Upper lobe of right lung (tissue), 1 donor: ENCODE measurements at places on chromosomes 4 and X.

DNA sequence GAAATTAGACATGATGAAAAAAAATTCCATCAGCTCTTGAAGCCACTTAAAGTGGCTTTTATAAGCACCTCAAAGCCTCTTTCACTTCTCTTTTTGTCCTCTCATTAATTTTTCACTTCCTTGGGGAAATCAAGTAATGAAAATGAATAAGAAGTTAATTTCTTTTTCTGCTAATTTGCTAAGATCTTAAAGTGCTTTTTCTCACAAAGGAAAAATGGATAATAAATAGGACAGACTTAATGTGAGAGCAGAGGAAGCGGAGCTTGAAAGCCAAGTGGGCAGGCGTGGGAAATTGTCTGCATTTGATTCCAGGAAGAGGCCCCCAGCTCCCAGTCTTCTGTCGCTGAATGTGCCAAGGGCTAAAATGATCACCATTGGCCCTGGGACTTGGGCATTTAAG lies 28.6 kb downstream of the CDS1 start:
- no peaks in the 10 kb centered on the region for H3K36me3 ChIP-seq
- H3K27me3 ChIP-seq: no peaks in the 10 kb centered on the region
- no peak for DNase-seq
- no peak overlapping the region for H3K4me3 ChIP-seq
- no peak overlapping the region for H3K27ac ChIP-seq

DNA sequence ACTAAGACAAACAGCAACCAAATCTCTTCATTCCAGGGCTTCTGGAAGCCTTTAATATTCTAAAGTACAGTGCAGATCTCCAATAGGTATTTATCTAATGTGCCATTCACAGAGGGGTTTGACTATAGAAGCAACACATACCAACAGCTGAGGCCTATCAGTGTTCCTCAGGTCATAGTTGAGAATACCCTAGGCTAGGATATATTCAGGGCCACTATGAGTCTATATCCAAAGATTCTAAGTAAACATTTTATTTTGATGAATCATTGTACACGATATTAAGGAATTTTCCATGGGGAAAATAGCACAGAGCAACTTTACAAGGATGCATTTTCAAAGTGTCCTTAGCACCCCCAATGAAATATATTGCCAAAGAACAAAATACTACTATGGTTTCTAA lies 9.7 kb downstream of the SMIM10 start:
- no peak overlapping the region for H3K4me3 ChIP-seq
- H3K27ac ChIP-seq: no peak overlapping the region
- DNase-seq: no peak
- no peaks in the 10 kb centered on the region for H3K36me3 ChIP-seq

GRCh38 chr4:148054275-148054674 lies 322.4 kb downstream of the ARHGAP10 start:
- H3K4me3 ChIP-seq: no peak overlapping the region
- peaks cover 11% of the 10 kb centered on the region for H3K4me1 ChIP-seq
- H3K27me3 ChIP-seq: no peaks in the 10 kb centered on the region
- no peak overlapping the region for H3K27ac ChIP-seq

- no peaks in the 10 kb centered on the region for H3K27me3 ChIP-seq
- no peak overlapping the region for H3K27ac ChIP-seq
- no peaks in the 10 kb centered on the region for H3K36me3 ChIP-seq
- no peaks in the 10 kb centered on the region for H3K4me1 ChIP-seq
- H3K4me3 ChIP-seq: no peak overlapping the region
Measured at GRCh38 chr4:155510771-155511170, 134.0 kb upstream of the MAP9 start.

DNA sequence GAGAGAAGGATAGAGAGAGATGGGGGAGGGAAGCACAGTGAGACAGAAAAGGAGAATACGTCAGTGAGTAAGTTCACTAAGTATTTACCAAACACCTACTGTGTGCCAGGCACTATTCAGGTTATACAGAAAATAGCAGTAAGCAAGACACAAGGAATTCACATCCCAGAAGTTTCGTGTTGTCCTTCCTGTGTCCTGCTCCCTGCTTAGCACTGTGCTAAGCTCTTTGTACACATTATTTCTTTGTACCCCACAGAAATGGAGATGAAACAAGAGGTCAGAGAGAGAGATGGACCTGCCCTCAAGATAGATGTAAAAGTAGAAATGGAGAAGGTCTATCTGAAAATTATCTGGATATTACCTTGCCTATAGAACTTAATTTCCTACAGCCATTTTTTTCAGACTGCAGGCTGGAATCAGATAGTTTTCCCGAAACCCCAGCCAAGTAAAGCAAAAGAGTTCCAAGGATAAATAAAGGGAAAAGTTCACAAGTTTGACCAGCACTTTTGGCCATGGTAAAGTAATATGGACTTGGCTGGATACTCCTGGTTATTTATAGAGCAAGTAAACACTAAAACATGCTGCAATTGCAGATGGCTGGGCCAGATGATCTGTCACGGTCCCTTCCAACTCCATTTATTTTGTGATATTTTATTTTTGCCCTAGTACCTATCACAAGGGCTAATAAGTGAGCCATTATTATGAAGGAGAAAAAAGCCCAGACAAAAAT lies 353.7 kb upstream of the SLC7A11 start:
- no peak overlapping the region for H3K4me3 ChIP-seq
- H3K27me3 ChIP-seq: no peaks in the 10 kb centered on the region
- no peaks in the 10 kb centered on the region for H3K36me3 ChIP-seq
- no peaks in the 10 kb centered on the region for H3K4me1 ChIP-seq
- DNase-seq: no peak

DNA sequence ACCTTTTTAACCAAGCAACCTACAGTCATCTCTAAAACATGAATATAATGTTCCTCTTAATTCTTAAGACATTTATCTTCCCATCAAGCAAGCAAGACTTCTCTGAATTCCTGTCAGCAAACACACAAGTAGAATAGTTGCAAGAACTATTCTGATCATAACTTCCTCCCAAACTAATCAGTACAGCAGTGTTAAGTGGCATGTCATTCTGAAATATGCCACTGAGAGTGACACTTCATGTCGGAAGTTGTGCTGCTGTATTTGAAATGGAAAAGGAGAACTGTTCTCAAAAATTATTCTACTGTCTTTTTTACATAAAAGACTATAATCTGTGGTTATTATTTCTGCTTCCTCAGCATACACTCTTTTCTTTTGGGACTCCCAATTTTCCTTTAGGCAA lies 546.6 kb downstream of the PCDH18 start:
- no peaks in the 10 kb centered on the region for H3K27me3 ChIP-seq
- H3K4me3 ChIP-seq: no peak overlapping the region
- H3K36me3 ChIP-seq: no peaks in the 10 kb centered on the region
- DNase-seq: no peak
- no peaks in the 10 kb centered on the region for H3K4me1 ChIP-seq

GRCh38 chrX:77298296-77298695 lies 148.9 kb upstream of the FGF16 start:
- no peaks in the 10 kb centered on the region for H3K27me3 ChIP-seq
- no peak for DNase-seq
- H3K36me3 ChIP-seq: no peaks in the 10 kb centered on the region
- H3K4me3 ChIP-seq: no peak overlapping the region

DNA sequence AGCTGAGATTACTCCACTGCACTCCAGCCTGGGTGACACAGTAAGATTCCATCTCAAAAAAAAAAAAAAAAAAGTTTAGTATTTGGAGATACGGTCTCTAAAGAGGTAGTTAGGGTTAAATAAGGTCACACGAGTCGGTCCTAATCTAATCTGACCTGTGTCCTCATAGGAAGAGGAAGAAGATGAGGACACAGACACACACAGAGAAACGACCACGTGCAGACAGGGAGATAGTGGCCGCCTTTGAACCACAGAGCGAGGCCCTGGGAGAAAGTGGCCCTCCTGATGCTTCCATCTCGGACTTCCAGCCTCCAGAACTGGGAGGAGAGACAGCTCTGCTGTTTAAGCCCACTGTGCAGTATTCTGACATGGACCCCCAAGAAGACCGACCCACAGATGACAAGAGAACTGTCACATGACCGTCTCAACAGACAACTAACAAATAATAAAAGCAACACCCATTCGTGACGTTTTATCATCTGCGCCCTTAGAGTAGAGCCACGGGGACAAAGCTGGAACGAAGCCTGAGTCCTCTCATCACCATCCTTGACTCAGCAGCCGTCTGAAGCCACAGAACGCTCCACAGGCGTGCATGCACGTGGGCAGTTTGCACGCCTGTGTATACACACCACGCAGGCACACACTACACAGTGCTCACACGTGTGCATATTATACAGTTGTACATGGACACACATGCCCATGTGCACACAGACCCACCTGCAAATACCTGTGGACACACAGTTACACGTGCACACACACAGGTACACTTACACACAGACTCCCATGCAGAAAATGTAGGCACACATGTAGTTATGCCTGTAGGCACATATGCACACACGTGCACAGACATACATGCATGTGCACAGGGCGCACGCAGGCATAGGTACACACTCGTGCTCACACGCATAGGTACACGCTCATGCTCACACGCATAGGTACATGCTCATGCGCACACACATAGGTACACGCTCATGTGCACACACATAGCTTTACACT lies 51.7 kb downstream of the FAM53A start:
- H3K27me3 ChIP-seq: no peaks in the 10 kb centered on the region
- DNase-seq: no peak
- H3K27ac ChIP-seq: no peak overlapping the region
- H3K36me3 ChIP-seq: no peaks in the 10 kb centered on the region
- H3K4me3 ChIP-seq: no peak overlapping the region

- DNase-seq: no peak
- H3K27ac ChIP-seq: no peak overlapping the region
- peaks cover under 1% of the 10 kb centered on the region for H3K27me3 ChIP-seq
- H3K4me1 ChIP-seq: no peaks in the 10 kb centered on the region
- H3K36me3 ChIP-seq: no peaks in the 10 kb centered on the region
Measured at GRCh38 chr4:73450398-73451004, 14.5 kb downstream of the AFP start.

- no peaks in the 10 kb centered on the region for H3K36me3 ChIP-seq
- no peak for DNase-seq
- H3K27me3 ChIP-seq: no peaks in the 10 kb centered on the region
Measured at GRCh38 chr4:7266525-7267292, 74.4 kb downstream of the SORCS2 start.

DNA sequence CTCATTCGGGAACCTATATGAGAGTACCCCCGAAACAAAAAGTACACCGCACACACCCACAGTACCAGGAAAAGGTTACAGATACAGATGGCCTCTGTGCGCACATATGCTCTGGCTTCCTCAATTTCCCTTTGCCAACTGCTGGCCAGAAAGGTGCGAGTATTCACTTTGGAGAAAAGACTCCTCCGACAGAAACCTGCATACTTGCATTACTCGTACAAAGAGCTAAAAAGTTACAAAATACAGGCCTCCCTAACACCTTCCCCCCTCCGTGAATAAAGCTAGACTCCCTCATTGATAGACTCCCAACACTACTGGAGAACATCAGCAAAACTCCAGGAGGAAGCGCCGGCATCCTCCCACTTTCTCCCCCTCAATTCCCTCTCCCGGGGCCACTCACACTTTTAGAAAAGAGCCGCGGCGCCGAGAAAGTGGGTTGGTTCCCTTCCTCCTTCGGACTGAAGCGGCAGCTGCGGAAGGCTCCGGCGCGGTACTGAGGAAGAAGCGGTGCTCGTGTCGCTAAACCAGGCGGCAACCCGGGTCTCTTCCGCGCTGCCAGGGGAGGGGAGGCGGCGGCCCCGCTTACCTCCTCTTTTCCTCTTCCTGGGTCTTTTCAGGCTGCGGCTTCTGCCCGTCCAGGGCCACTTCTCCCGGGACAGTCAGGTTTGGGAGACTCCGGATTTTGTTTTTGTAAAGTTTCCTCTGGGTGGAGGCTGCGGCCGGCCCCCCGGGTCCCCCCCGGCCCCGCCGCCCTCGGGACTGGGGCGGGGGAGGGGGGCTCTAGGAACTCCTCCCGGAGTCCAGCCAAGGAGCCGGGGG lies 1.1 kb downstream of the FBXW7 start:
- peak overlapping the region; percentile 98 for H3K4me3 ChIP-seq
- DNase-seq: peak; percentile 83
- peaks cover 34% of the 10 kb centered on the region for H3K4me1 ChIP-seq
- H3K27ac ChIP-seq: peak overlapping the region; percentile 96
- H3K27me3 ChIP-seq: no peaks in the 10 kb centered on the region

- H3K27me3 ChIP-seq: no peaks in the 10 kb centered on the region
- no peaks in the 10 kb centered on the region for H3K36me3 ChIP-seq
- H3K4me3 ChIP-seq: no peak overlapping the region
- H3K4me1 ChIP-seq: no peaks in the 10 kb centered on the region
Measured at GRCh38 chr4:23822181-23822580, 67.7 kb downstream of the PPARGC1A start.

- no peak overlapping the region for H3K27ac ChIP-seq
- DNase-seq: no peak
- no peak overlapping the region for H3K4me3 ChIP-seq
- H3K4me1 ChIP-seq: no peaks in the 10 kb centered on the region
- H3K36me3 ChIP-seq: no peaks in the 10 kb centered on the region
Measured at GRCh38 chrX:149982310-149982709, 44.0 kb upstream of the EOLA2 start.

GRCh38 chrX:131763674-131764073 lies 219.8 kb downstream of the OR13H1 start:
- no peaks in the 10 kb centered on the region for H3K4me1 ChIP-seq
- no peaks in the 10 kb centered on the region for H3K36me3 ChIP-seq
- DNase-seq: no peak
- H3K4me3 ChIP-seq: no peak overlapping the region

DNA sequence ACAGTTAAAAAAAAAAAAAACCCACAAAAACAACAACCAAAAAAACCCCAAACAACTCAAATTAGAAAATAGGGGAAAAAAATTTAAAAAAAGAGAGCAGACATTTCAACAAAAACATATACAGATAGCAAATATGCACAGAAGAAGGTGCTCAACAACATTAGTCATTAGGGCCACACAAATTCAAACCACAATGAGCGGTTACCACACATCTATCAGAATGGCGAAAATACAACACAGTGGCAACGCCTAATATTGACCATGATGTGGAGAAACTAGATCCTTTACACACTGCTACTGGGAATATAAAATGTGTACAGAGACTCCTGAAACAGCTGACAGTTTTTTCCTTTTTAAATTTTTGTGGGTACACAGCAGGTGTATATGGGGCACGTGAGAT lies 19.4 kb downstream of the LYAR start:
- peaks cover 46% of the 10 kb centered on the region for H3K36me3 ChIP-seq
- no peak for DNase-seq
- no peak overlapping the region for H3K4me3 ChIP-seq
- no peaks in the 10 kb centered on the region for H3K4me1 ChIP-seq

GRCh38 chrX:79570524-79571240 lies 203.5 kb upstream of the ITM2A start:
- H3K4me1 ChIP-seq: no peaks in the 10 kb centered on the region
- H3K4me3 ChIP-seq: no peak overlapping the region
- no peak for DNase-seq

DNA sequence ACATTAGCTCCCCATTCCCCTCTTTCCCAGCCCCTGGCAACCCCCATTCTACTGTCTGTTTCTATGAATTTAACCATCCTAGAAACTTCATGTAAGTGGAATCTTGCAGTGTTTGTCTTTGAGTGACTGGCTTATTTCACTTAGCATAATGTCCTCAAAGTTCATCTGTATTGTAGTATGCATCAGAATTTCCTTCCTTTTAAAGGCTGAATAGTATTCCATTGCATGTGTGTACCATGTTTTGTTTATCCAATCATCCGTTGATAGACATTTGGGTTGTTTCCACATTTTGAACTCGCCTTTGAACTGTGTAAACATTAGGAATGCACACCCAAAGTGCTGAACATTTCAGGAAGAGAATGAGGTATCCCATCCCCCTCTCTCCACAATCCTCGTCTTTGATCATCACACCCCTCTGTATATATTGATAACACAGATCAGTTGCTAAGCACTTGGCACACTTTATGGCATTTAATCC lies 56.4 kb upstream of the PLAC1 start:
- no peaks in the 10 kb centered on the region for H3K36me3 ChIP-seq
- H3K4me1 ChIP-seq: no peaks in the 10 kb centered on the region
- H3K4me3 ChIP-seq: no peak overlapping the region
